Right lung (tissue), 10 donors: ENCODE measurements at places on chromosomes 16 and 17. TPM values are rescaled to one million over a fixed set of nuclear protein-coding genes. Genes with fewer than 3 reads are reported as not detected.

The TMEM92 gene
- polyA plus RNA-seq: 5.6 TPM

- no peak for DNase-seq
Measured at GRCh38 chr17:35359398-35359797, 14.0 kb downstream of the SLFN11 start.

GRCh38 chr17:28956112-28956511 is 4.8 kb upstream of the PHF12 start:
- no peak for DNase-seq

- no peak for DNase-seq
Measured at GRCh38 chr16:69408475-69408874, 15.9 kb upstream of the CYB5B start.

The JPH3 gene
- polyA plus RNA-seq: 1.3 TPM

DNA sequence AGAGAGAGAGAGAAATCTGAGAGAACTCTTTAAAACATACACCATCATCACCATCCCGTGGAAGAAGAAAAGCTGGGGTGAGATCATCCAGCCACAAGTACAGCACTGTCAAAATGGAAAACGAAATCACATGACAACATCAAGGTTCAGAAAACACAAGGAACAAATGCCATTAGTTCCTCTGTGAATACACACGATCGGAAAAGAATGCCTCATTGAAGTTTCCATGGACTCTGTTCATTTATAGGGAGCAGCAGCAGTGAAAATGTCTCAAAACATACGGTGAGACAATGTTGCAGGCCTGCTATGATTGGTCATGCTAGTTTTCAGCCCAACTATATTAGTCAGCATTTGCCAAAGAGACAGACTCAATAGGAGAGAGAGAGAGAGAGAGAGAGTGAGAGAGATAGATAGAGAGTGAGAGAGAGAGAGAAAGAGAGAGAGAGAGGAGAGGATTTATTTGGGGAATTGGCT is 4.4 kb downstream of the CFAP97D1 start:
- no peak for DNase-seq
